ENCODE measurements at places on chromosomes 2 and 18.

GRCh38 chr18:47113796-47114540 is 36.3 kb downstream of the HDHD2 start:
- no peak for DNase-seq

DNA sequence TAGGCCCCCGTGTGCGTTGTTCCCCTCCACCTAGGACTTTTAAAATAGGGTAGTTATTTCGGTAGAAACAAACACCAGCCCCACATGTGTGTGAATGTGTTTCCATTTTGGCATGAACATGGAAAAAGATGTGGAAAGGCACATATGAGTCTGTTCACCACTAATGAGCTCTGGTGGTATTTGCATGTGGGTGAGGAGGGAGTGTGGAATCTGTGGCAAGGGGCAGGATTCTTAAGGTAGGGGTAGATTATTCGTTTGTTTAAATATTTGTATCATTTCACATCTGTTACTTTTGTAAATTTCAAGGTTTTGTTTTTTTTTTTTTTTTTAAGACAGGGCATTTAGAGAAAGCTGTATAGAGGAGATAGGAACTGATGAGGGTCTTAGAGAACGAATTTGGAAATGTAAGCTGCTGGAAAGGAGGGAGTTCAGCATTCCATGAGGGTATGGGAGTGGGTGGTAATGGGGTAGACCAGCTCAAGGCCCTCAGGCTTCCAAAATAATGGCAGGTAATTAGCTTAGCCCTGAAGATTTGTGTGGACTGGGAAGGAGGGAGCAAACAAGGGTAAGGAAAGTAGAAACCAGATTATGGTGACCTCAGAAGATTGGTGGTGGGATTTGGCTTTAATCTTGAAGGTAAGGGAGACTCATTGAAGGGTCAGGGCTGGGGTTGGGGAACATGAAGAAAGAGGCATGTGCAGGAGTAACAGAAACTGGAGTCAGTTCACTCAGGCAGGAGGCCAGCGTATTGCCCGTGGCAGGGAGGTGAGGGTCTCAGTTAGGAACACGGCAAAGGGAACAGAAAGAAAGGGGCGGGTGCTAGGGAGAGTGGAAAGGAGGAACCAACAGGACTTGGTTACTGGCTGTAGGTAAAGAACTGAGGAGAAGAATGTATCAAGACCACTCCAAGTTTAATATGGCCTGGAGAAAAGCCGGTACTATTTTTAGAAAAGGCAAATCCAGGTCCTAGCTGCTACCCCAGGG is 123.6 kb downstream of the PLB1 start:
- DNase-seq: no peak

GRCh38 chr2:160144280-160144990 is 55.6 kb downstream of the ITGB6 start:
- no peak for DNase-seq

GRCh38 chr18:42446195-42446594 is 491.2 kb downstream of the PIK3C3 start:
- peak; percentile 83 for DNase-seq

Data from NCI-H226 (cell line).